ENCODE measurements at places on chromosomes 6 and 20.

DNA sequence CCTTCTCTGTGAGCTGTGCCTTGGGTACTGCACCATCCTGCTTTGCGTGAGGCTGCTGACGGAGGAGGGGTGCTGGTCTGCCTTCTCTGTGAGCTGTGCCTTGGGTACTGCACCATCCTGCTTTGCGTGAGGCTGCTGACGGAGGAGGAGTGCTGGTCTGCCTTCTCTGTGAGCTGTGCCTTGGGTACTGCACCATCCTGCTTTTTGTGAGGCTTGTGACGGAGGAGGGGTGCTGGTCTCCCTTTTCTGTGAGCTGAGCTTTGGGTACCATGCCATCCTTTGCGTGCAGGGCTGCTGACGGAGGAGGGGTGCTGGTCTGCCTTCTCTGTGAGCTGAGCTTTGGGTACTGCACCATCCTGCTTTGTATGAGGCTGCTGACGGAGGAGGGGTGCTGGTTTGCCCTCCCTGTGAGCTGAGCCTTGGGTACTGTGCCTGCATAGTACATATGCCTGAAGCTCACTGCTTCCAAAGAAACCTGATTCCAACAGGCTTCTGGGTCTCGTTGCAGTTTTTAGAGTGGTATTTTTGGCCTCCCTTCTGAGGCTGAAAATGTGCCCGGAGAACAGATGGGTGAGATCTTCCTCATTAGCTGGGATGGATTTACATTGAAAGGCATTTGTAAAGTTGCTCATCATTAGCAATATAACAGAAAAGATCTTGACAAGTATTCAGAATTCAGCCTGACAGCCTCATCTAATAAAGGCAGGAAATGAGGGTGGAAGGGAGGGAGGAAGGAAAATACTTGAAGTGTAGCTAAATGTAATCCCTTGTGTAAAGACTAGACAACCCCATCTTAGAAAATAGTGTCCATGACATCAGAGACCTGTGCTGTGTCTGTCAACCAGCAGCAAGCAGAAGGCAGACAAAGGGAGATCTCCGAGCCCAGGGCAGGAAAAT is 46.8 kb upstream of the UNC93A start:
- DNase-seq: no peak

DNA sequence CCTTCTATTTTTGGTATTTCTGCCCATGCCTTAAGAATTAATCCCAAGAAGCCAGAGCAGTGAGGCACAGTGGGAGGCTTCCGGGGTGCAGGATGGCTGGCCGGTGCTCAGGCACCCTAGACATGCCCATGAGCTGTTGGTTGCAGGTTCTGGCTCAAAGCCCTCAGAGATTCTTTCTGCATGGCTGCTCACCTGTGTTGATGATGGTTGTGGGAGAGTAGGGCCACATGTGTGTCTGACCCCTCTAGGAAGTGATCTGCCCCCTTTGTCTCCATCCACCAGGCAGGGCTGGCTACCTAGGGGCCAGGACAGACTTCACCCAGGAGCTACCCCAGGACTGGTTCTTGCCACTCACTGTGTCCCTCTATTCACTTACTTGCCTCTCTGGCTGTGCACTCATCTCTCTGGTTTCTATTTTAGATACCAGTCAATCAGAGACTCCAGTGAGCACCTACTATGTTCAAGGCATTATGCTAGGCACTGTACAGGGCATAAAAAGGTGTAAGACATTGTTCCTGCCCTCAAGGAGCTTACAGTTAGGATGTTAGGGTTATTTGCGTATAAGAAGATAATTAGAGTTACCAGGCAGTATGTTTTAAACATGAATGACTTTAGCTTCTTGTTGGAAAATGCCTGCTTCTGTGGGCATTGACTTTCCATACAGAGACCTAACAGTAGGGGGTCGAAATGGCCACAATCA is 16.8 kb downstream of the CD83 start:
- no peak for DNase-seq

DNA sequence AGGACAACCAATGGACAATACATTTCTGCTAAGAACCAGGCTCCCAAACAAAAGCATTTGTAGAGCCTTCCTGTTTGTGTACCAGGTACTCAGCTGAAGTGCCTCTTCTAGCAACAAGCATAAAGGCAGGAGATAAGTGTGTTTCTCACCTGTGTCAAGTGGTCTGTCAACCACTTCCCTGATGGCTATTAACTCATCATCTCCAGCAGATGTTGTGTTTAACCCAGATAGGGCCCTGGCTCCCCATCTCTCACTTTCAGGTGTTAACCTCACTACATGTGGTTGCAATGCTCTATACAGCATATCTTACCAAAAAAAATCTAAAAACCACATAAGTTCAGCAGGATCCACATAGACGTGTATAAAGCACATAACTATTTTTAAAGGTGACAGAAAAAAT is 9.6 kb upstream of the IL17A start:
- DNase-seq: no peak

DNA sequence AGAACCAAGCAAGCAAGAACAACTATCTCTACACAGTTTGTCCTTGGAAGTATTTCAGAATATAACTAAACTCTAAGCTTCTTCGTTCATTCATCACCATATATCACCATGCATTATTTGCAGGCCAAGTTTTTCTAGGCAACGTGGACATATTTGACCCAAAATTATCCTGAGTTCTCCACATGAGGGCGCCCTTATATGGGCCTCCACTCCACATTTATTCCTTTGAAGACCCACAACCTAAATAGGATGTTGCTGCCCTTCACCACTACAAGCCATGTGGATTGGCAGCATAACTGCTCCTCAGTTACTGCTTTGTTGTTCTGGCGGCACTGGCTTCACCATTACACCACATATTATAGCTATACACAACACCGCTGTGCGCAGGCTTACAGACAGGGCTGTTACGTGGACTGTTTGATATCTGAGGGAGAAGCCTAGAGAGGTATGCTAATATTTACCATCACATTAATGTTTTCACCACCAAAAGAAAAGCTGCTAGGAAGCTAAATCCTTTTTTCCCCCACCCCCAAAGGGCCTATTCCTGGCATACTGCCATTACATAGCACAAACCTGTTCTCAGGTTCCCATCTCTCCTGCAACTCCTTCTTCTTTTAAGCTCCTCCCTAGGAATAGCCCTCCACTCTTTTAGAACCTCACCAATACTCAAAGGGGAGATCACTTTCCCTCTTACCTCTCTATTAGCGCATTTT is 411.7 kb downstream of the C6orf118 start:
- no peak for DNase-seq

DNA sequence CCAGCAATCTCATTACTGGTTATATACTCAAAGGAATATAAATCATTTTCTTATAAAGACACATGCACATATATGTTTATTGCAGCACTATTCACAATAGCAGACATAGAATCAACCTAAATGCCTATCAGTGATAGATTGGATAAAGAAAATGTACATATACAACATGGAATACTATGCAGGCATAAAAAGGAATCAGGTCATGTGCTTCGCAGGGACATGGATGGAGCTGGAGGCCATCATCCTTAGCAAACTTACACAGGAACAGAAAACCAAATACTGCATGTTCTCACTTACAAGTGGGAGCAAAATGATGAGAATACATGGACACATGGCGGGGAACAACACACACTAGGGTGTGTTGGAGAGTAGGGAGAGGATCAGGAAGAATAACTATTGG is 58.1 kb upstream of the FBXO30 start:
- no peak for DNase-seq

DNA sequence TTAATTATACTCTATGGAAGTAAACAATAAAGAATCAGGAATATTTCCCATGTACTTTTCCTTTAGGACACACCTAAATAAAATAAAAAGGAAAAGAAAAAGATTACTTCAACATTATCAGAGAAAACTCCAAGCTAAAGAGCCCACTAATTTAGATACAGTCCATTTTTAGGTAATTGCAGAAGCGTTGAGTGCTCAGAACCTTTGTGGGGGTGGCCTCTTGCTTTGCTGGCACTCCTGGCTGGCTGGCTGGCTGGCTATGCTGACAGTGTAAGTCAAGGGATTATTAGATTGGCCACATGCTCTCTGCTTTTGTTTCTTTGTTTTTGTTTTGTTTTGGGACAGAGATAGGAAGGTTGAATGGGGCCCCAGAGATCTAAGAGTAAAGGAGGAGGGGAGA is at the start of gene GJE1:
Gene GJE1, plus strand, starts transcription at position 301 of the 400 bp plus-strand sequence. CDS start 234 bp downstream, outside the sequence.
- no peak for DNase-seq

GRCh38 chr20:57893366-57893999 is 183.7 kb upstream of the PMEPA1 start:
- DNase-seq: no peak

DNA sequence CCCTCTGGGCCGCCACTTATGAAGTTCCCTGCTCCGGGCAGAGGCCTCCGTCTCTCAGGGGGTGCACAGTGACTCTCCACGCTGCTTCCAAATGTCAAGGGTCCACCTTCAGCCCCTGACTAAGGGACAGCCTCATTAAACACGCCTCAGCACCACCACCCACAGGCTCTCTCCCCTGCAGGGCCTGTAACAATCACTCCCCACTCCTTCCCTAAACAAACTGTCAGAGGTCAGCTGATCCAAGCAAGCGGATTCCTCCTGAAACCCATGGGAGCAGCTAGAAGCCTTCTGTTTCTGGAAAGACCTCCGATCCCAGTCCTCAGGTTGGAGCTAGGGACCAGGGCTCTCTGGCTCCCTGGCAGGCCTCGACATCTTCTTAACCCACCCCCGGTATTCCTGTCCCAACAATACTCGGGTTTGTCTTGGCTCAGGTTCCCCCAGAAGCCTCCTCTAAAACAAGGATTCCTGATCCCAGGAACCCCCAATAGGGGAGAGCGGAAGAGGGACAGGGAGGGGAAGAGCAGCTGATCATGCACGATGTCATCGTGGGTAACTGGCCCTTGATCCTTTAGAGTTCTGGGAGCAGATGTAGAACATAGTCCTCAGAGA is 181.0 kb downstream of the ZNF217 start:
- DNase-seq: no peak

- no peak for DNase-seq
Observed at GRCh38 chr20:34956041-34956458, 382 bp downstream of the MYH7B start.

DNA sequence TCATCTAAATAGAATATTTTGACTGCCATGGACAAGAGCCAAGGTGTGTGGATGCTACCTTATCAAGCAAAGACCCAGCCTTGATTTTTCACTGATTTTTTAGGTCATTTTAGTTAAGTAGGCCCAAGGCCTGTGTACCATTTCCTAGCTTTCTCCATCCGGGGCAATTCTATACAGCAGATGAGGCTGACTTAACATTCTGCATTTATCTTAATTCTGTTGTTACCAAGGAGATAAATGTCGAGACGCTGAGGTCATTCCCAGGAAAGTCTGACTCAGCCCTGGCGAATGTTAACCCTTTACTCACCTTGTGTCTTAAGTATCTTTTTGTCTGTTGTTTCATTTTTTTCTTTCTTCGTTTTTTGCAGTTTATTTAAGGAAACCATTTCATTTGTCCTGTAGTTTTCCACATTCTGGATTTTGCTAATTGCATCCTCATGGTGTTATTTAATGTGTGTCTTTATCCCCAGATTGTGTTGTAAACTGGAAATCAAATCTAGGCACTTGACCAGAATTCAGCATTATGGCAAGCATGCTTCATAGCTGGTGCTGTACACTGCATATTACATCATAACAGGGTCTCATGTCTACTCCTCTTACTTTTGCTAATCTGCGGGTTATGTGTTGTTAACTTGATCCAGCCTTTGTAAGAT is 277.0 kb downstream of the CDKAL1 start:
- DNase-seq: peak; percentile 35

DNA sequence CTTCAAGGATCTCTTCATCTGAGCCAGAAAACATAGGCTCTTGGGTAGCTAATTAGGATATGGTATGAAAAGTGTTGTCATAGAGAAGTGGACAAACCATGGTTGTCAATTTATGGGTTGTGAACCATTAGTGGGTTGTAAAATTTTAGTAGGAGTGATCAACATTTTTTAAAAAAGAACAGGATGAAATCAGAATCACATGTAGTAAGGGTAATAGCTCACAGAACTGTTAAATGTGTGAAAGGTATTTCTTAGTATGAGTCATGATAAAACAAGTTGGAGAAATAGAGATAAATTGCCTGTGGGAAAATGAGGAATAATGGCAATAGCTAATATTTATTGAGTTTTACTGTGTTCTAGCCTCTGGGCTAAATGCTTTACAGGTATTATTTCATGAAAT is 113.4 kb downstream of the MAP3K4 start:
- DNase-seq: no peak

DNA sequence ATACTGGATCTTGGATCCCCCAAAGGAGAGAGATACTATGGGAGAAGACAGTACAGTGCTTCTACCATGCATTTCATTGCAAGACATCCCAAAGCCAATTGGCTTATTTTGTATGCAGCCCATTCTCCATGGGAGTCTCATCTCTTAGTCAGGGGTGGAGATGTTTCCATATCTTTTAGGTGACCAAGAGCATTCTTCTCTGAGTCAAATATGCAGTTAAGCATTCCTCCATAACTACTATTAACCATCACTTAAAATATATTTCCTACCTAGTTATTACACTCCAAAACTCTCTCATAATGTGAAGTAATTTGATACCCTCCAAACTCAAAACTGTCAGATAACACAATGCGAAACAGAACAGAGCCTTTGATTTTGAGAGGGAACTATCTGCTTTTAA is 542.6 kb downstream of the HDGFL1 start:
- DNase-seq: no peak

- peak; percentile 43 for DNase-seq
Observed at GRCh38 chr20:38290829-38291814, 12.8 kb upstream of the BPI start.

- DNase-seq: peak; percentile 86
Observed at GRCh38 chr6:3592371-3592941, 135.6 kb upstream of the SLC22A23 start.

- DNase-seq: no peak
Observed at GRCh38 chr20:49561256-49561655, 6.7 kb downstream of the PTGIS start.

GRCh38 chr6:137099689-137100403 is 55.1 kb upstream of the IL20RA start:
- no peak for DNase-seq

GRCh38 chr6:158464483-158464882 is 95.4 kb upstream of the TMEM181 start:
- DNase-seq: no peak

DNA sequence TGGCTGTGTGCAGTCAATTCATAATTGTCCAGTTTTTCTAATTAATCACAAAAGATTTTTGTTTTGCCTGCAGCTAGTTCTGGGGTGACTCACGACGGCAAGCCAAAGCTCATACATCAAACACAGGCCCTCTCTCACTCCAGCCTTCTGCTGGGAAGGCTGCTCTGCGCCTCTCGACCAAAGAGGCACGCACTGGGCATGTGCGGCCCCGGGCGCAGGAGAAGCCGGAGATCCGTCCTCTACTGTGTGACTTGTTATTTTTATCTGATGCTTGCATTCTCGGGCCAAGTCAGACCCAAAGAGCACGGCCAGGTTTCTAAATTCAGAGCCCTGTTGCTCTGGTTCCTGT is 98.5 kb downstream of the TFAP2A start:
- peak; percentile 38 for DNase-seq

GRCh38 chr20:33423141-33423834 is 20.3 kb downstream of the SNTA1 start:
- no peak for DNase-seq

GRCh38 chr20:19024296-19025035 is 188.0 kb upstream of the SLC24A3 start:
- no peak for DNase-seq

Measured in NCI-H460 (cell line).